ENCODE measurements at places on chromosomes 1 and 21. TPM values are rescaled to one million over a fixed set of nuclear protein-coding genes. Genes with fewer than 3 reads are reported as not detected.
A peak's percentile ranks its signal among the peaks of the same experiment; 100 is the strongest.

GRCh38 chr1:216168546-216168945 is 254.7 kb downstream of the USH2A start:
- H3K36me3 ChIP-seq: no peaks in the 10 kb centered on the region
- DNase-seq: no peak
- no peaks in the 10 kb centered on the region for H3K27me3 ChIP-seq

- no peak overlapping the region for H3K27ac ChIP-seq
- H3K4me3 ChIP-seq: no peak overlapping the region
- H3K27me3 ChIP-seq: no peaks in the 10 kb centered on the region
- no peaks in the 10 kb centered on the region for H3K36me3 ChIP-seq
- H3K4me1 ChIP-seq: no peaks in the 10 kb centered on the region
Measured at GRCh38 chr1:157517016-157517415, 35.3 kb downstream of the FCRL5 start.

DNA sequence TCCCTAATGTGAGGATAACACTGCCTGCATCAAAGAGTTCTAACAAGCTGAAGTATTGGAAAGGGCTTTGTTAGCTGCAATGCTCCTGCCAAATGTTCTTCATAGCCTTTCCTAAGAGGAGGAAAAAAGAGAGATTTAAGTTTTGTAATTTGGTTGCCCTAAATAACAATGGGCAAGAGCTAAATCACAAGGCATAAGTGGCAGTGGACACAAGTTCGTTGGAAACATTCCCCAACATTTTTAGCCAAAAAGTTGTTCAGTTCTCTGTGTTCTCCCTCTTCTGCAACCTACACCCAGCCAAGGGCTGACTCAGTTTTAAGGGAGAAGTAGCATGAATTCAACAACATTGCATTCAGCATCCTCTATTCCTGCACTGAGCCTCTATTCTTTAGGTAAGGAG is 2.6 kb upstream of the UQCRHL start:
- H3K27me3 ChIP-seq: no peaks in the 10 kb centered on the region
- no peak overlapping the region for H3K27ac ChIP-seq
- no peaks in the 10 kb centered on the region for H3K4me1 ChIP-seq
- no peak for DNase-seq

DNA sequence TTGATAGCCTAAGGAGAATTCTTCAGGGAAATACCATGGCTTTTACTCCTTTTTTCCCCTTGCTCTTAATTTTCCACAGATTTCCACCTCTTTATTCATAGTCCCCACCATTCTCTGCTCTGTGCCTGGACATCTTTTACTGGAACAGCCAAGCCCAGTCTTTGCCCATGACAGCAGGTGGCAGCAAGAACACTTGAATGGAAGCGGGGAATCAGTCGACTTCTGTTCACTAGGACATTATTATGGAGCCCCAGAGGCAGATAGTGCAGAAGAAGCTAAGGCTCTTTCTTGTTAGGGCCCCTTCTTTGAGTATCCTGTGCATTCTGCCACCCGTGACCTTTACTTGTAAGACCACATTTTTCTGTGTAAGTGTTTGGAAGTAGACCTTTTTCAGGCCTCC is 6.3 kb downstream of the OR14I1 start:
- DNase-seq: no peak
- H3K4me3 ChIP-seq: no peak overlapping the region
- no peak overlapping the region for H3K27ac ChIP-seq
- no peaks in the 10 kb centered on the region for H3K4me1 ChIP-seq
- H3K36me3 ChIP-seq: no peaks in the 10 kb centered on the region

- no peak for DNase-seq
- no peak overlapping the region for H3K4me3 ChIP-seq
- peaks cover 15% of the 10 kb centered on the region for H3K27me3 ChIP-seq
- H3K27ac ChIP-seq: no peak overlapping the region
Measured at GRCh38 chr1:4587721-4588120, 66.7 kb upstream of the AJAP1 start.

GRCh38 chr1:18373882-18374493 is 106.7 kb upstream of the KLHDC7A start:
- H3K27me3 ChIP-seq: no peaks in the 10 kb centered on the region
- no peaks in the 10 kb centered on the region for H3K36me3 ChIP-seq
- no peaks in the 10 kb centered on the region for H3K4me1 ChIP-seq
- peak; percentile 75 for DNase-seq
- H3K27ac ChIP-seq: no peak overlapping the region
- no peak overlapping the region for H3K4me3 ChIP-seq

DNA sequence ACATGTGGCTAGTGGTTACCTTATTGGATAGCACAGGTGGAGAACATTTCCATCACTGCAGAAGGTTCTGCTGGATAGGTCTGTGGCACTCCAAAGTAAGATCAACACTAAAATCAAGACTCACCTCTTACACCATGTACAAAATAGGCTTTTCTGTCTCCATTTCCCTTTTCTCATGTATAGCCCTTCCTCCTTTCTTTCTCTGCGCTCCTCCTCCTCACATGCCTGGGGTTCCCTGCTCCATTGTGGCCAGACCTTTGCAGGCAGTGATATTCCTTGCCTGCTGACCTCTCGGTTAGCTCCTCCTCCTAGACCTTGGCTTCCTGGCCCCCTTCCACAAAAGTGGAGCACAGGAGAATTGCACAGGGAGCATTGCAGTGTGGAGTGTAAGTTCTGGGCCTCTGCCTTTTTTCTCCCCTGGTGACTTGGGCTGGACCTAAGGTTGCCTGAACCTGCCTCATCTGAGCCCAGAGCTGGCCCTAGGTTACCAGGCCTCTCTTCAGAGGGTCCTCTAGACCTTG is 33.2 kb upstream of the RBM15 start:
- no peaks in the 10 kb centered on the region for H3K27me3 ChIP-seq
- H3K4me3 ChIP-seq: no peak overlapping the region
- no peak for DNase-seq
- H3K27ac ChIP-seq: no peak overlapping the region
- H3K36me3 ChIP-seq: no peaks in the 10 kb centered on the region

DNA sequence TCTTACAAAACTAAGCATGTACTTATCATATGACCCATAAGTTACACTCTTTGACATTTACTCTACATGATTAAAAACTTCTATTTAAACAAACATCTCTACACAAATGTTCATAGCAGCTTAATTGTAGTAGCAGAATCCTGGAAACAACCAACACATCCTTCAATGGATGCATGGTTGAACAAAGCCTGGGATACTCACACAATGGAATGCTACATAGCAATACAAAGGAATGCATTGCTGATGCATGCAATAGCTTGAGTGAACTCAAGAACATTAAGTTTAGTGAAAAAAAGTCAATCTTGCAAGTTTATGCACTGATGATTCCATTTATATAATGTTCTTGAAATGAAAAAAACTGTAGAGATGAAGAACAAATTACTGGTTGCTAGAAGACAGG is 686.9 kb downstream of the LRRIQ3 start:
- H3K36me3 ChIP-seq: no peaks in the 10 kb centered on the region
- H3K27me3 ChIP-seq: no peaks in the 10 kb centered on the region
- H3K4me1 ChIP-seq: peaks cover 3% of the 10 kb centered on the region
- peak; percentile 61 for DNase-seq
- no peak overlapping the region for H3K4me3 ChIP-seq

- H3K4me1 ChIP-seq: peaks cover 23% of the 10 kb centered on the region
- H3K4me3 ChIP-seq: no peak overlapping the region
- H3K27ac ChIP-seq: no peak overlapping the region
- no peaks in the 10 kb centered on the region for H3K36me3 ChIP-seq
- DNase-seq: peak; percentile 45
- no peaks in the 10 kb centered on the region for H3K27me3 ChIP-seq
Measured at GRCh38 chr1:90104941-90105538, 110.1 kb downstream of the ZNF326 start.

DNA sequence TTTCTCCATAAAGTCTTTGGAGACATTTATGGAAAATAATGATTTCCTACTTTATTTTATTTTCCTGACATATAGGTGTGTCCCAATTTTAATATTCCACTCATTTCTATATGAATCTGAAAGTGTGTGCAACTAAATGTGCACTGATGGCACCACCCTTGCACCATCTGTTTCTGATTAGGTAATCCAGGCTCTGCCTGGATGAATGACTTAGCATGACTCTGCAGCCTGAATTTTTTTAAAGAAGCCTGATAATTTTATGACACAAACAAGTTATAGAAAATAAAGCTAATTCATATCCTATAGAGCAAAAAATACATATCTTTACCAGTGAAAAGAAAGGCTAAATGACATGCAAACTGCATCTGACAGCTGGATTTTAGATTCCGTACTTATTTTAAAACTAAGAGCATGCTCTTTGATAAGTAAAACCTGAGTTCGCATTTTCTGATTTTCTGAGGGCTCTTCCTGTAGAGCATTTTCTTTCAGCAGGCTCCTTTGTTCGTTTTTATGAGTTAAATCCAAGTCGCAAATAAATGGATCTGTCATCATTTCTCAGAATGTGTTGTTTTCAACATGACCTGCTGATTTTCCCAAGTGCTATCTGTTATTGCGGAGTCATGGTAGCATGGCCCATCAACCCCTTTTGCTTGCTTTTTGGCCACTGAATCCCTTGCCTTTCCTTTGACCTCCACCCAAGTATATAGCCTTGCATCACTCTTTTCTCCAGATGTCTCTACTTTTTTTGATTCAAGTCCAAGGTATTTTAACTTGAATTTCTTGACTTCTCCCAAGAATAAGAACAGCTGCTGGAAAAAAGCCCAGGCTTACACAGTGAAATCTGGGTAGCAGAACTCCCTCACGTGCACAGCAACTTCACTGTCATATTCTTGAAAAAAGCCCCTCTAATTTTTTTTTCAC is 52.8 kb upstream of the LYPLAL1 start:
- no peaks in the 10 kb centered on the region for H3K36me3 ChIP-seq
- DNase-seq: no peak
- H3K27ac ChIP-seq: no peak overlapping the region
- no peaks in the 10 kb centered on the region for H3K4me1 ChIP-seq
- no peaks in the 10 kb centered on the region for H3K27me3 ChIP-seq

DNA sequence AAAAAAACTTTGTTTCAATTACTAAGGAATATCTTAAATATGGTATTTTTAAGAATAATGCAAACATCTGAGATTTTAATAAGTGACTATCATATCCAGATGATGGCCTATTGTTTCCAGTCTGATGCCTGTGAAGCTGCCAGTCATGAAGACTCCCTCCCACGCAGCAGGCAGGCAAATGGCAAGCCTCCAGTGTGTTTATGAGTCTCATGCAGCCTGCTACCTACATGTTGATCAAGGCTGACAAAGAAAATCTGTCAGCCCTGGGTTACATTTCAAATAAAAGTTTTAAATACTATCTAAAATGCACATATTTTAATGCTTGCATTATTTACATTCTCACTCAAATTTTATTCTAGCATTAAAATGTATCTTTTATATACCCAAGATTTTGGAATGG is 137.6 kb upstream of the RNPC3 start:
- H3K27me3 ChIP-seq: no peaks in the 10 kb centered on the region
- no peak for DNase-seq
- no peak overlapping the region for H3K27ac ChIP-seq
- H3K4me3 ChIP-seq: no peak overlapping the region
- H3K4me1 ChIP-seq: no peaks in the 10 kb centered on the region

GRCh38 chr1:151990058-151990855 is 3.4 kb downstream of the S100A10 start:
- no peak overlapping the region for H3K27ac ChIP-seq
- peaks cover 70% of the 10 kb centered on the region for H3K27me3 ChIP-seq
- H3K4me3 ChIP-seq: no peak overlapping the region
- no peak for DNase-seq
- H3K4me1 ChIP-seq: peaks cover 12% of the 10 kb centered on the region

GRCh38 chr1:92291372-92291999 is 7.3 kb downstream of the GLMN start:
- peak; percentile 64 for DNase-seq
- H3K4me1 ChIP-seq: no peaks in the 10 kb centered on the region
- no peaks in the 10 kb centered on the region for H3K27me3 ChIP-seq

DNA sequence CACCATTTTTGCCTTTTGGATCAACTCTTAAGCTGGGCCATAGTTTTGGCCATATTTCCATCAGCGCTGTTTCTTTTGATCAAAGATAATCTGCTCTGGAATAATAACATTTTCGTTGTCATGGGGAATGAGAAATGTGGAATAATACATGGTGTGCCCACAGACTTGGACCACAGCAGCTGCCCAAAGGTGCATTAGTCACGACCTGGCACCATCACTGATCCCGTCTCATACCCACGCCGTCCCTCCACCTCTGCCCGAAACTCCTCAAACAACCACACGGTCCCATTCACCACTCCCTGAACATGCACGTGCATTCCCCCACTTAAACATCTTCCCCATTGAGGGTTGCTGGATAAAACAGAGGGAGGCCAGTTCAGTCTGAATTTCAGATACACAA is 76.9 kb downstream of the SLC66A1 start:
- H3K4me3 ChIP-seq: no peak overlapping the region
- no peaks in the 10 kb centered on the region for H3K27me3 ChIP-seq
- H3K36me3 ChIP-seq: no peaks in the 10 kb centered on the region
- H3K27ac ChIP-seq: no peak overlapping the region

GRCh38 chr1:151511636-151512215 is 539 bp downstream of the CGN start:
- peaks cover 41% of the 10 kb centered on the region for H3K4me1 ChIP-seq
- H3K27me3 ChIP-seq: no peaks in the 10 kb centered on the region
- H3K36me3 ChIP-seq: no peaks in the 10 kb centered on the region

DNA sequence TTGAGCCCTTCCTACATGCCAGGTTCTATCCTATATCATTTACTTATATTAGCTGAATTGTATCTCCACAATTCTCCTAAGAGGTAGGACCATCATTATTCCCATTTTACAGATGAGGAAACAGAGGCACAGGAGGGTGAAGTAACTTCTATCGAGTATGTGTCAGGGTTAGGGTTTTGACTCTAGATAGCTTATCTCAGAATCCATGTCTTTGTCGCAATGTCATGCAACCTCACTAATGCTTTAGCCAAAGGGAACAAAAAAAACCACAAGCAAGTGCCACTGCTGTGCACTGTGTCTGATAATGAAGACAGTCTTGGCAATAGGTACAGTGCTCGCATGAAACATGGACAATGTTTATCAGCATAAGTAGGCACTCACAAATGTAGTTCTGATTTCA is 95.4 kb upstream of the CLDN14 start:
- DNase-seq: no peak
- no peak overlapping the region for H3K27ac ChIP-seq
- no peaks in the 10 kb centered on the region for H3K4me1 ChIP-seq

DNA sequence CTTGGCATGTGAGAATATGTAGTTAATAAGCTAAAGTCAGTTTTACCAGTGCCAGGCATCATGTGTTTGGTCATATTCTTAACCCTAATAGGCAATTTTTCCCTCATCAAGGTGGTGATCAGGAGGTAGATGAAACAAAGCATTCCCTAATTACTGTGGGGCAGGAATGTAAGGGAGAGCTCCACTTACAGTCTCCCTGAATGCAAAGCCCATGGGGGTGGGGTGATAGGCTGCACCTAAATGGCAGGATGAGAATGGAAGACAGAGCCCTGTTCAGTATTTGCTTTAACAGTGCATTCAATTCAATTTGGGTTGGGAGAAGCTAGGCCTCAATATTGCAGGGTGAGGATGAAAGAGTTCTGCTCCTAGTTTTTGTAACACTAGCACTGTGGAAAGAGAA is 23.4 kb downstream of the ZNF678 start:
- peaks cover 2% of the 10 kb centered on the region for H3K4me1 ChIP-seq
- no peak overlapping the region for H3K4me3 ChIP-seq
- DNase-seq: peak; percentile 27
- no peaks in the 10 kb centered on the region for H3K27me3 ChIP-seq

GRCh38 chr1:24385160-24385940 is 28.2 kb downstream of the STPG1 start:
- no peak overlapping the region for H3K27ac ChIP-seq
- no peaks in the 10 kb centered on the region for H3K36me3 ChIP-seq
- peak; percentile 43 for DNase-seq
- H3K4me3 ChIP-seq: no peak overlapping the region

The FCRL1 gene
- total RNA-seq: not detected

The PHTF1 gene
- total RNA-seq: 50.7 TPM

The EPB41 gene
- 211 TPM for total RNA-seq

The TMPRSS15 gene
- total RNA-seq: not detected

The FCMR gene
- total RNA-seq: not detected

The KCNE2 gene
- not detected for total RNA-seq

The OVAAL gene
- not detected for total RNA-seq

The TNFRSF1B gene
- total RNA-seq: 0.22 TPM

The HFM1 gene
- 15.1 TPM for total RNA-seq

The PGLYRP3 gene
- total RNA-seq: not detected
